ENCODE measurements at places on chromosomes 13 and 19.

DNA sequence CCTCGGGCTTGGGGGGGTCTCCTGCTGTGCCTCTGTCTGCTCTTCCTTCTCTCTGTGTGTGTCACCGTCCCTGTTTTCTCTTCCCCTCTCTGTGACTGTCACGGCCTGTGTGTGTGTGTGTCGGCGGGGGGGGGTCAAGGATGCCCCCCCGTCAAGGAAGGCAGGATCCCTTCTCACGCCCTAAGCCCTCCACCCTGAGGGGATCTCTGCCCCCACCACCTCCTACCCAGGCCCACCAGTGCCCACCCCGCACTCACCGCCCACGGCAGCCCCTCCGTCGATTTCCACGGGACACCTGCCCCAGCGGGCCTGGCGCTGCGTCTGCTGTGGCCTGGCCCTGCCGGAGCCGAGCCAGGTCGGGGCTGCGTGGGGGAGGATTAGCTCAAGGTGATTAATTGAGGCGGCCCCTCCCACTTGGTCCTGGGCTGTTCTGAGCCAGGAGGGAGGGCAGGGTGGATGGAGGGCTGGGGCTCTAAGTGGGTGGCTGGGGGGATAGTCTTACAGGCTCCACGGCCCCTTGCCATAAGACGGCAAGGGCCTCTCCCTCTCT lies at the start of gene RAX2:
Gene RAX2 (minus strand): TSS at position 323 of the 550 bp plus-strand sequence. CDS start 486 bp downstream, outside the sequence.
- no peak for DNase-seq

DNA sequence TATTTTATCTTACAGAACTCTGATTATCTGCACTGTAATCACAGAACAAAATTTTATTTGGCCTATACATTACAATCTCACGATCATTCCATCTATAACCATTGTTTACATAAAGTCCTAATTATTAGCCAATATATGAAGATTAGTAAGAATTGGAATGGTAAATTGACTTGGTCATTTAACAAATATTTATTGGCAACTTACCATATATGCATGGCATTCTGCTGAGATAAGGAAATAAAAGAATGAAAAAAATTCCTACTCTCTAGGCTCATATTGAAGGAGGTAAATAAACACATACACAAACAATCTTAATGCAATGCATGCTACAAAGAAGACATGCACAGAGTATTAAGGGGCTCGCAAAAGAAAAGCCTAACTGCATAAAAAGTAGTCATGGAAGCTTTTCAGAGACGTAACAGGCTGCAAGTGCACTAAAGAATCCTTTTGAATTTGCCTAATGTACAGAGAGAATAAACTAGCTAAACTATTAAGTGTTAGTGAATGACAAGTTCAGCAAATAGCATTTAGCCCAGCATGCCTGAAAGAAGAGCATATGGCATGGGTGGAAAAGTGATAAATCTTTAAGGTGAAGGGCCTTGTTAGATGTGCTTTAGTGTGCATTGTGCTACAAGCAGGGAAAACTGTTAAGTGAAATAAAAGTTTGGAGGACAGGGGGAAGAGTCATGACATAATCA lies 1131.1 kb downstream of the PCDH9 start:
- DNase-seq = no peak

- DNase-seq = no peak
Observed at GRCh38 chr13:44870456-44870929, 118.8 kb downstream of the NUFIP1 start.

GRCh38 chr19:16227837-16228636 lies 30.3 kb downstream of the AP1M1 start:
- DNase-seq = no peak

- no peak for DNase-seq
Observed at GRCh38 chr19:21608571-21608970, 103.2 kb downstream of the ZNF429 start.

- DNase-seq = no peak
Observed at GRCh38 chr19:7873304-7874075, 700 bp downstream of the PRR36 start.

DNA sequence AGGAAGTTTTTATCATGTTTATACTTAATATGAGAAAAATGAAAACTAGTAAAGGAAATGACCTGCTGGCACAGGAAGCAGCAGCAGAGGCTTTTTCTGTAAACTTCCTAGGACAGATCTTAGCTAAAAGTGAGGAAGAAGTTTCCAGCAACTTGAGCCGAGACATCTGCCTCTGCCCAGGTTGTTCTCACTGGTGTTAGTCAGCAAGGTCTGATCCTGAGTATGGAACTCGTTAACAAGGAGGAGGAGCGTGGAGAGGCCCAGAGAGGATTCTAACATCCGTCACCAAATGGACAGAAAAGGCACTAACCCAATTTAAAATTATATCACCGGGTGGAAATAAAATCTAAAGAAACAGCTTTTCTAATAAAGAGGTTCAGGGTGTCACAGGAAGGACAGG lies 43.6 kb downstream of the PHF11 start:
- no peak for DNase-seq

DNA sequence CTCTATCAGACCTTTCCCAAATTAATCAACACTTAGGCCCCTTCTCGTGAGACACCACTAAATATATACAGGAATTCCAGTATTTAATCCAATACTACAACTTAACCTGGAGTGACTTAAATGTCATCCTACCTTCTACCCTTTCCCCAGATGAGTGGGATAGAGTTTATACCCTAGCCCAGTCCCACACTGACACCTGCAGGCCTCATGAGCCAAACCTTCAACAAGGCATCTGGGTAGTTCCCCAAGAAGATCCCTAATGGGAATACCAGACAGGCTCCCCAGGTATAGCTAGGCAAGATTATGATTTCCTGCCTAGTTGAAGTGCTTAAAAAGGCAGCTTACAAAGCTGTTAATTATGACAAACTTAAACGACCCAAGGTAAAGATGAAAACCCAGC lies 15.9 kb downstream of the ZNF83 start:
- DNase-seq = no peak
